Stimulated activated CD8-positive, alpha-beta memory T cell treated with anti-CD3 and anti-CD28 coated beads, Interleukin-4, amount 100 ng/mL, for 4 hours (primary cell): ENCODE measurements at places on chromosomes 4 and X.

- DNase-seq = no peak
These were observed 120.0 kb upstream of the GLRA2 start for GRCh38 chrX:14409341-14409740.

DNA sequence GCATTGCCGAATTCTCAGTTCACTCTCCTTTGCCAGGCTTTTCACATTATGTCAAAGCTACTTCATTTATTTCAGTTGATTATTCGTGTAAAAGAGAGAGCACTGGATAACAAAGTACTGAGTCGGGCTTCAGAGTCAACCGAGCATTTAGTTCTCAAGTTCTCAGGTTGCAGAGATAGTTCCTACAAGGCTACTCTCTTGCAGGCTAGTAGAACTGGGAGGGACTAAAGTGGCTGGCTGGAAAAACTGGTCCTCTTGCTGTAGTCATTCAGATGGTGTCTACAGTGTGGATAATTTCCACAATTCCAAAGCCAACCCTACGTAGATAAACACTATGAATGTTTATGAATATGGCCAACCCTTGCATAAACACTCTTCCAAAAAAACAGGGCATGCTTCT is 4.6 kb upstream of the CCNG2 start:
- no peak for DNase-seq

- DNase-seq = no peak
These were observed 52.9 kb upstream of the WDFY3 start for GRCh38 chr4:85019411-85019810.

DNA sequence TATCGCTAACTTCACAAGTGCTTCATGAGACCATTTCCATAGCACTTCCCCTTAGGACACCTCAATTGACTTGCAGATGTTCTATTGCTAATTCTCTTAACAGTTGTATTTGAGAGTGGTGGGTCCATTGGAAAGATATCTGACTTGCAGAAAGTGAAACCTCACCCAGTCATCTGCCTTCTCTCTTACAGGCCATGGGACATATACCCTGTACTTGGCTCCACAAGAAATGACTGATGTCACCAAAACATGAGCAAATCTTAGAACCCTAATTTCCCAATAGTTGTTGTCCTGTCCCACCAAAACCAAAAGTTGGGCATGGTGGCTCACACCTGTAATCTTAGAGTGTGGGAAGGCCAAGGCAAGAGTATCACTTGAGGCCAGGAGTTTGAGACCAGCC is 101.9 kb upstream of the MAML3 start:
- DNase-seq = no peak

DNA sequence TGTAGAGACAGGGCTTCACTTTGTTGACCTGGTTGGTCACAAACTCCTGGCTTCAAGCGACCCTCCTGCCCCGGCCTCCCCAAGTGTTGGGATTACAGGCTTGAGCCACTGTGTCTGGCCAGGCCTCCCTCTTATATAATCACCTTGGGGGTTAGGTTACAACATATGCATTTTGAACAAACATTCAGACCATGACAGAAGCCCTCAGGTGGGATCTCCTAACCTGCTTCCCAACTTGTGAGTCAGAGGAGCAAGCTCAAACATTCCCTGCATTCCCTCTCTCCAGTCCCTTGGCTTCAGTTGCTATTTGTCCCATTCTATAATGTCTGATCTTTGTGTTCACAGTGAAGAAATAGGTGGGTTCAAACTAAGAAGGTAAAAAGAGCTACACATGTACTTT is 76.5 kb upstream of the NRK start:
- DNase-seq = no peak

GRCh38 chr4:108203377-108203776 is 34.6 kb upstream of the LEF1 start:
- DNase-seq = no peak

- DNase-seq = no peak
These were observed 1989.8 kb upstream of the TENM3 start for GRCh38 chr4:180253419-180253818.

GRCh38 chrX:97529536-97530200 is 646.0 kb downstream of the RPA4 start:
- no peak for DNase-seq

DNA sequence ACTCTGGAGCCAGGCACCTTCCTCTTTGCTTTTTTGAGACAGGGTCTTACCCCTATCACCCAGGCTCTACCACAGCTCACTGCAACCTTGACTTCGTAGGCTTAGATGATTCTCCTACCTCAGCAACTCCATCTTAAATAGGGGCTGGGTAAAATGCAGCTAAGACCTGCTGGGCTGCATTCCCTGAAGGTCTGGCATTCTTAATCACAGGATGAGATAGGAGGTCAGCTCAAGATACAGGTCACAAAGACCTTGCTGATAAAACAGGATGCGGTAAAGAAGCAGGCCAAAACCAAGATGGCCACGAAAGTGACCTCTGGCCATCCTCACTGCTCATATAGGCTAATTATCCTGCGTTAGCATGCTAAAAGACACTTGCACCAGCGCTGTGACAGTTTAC is 770.8 kb upstream of the PRKX start:
- no peak for DNase-seq

DNA sequence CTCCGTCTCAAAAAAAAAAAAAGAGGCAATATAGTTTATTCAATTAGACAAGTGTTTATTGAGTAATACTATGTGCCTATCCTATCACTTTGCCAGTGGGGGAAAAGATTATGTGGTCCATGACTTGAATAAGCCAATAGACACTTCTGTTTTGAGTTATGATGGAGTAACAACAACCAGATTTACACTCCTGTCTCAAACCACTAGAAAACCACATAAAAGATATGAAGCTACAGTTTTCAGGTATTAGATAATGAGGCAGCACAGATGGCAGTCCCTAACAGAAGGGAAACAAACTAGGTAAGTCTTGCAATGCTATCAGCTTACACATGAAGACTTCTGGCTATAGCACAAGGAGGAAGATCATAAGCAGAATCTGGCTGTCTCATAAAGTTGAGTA is 22.5 kb downstream of the NFXL1 start:
- no peak for DNase-seq
